Ovary (tissue), 10 donors: ENCODE measurements at places on chromosomes 11 and 22. TPM values are rescaled to one million over a fixed set of nuclear protein-coding genes. Genes with fewer than 3 reads are reported as not detected.

GRCh38 chr22:33873666-33874065 lies 46.6 kb downstream of the LARGE1 start:
- DNase-seq, result no peak

DNA sequence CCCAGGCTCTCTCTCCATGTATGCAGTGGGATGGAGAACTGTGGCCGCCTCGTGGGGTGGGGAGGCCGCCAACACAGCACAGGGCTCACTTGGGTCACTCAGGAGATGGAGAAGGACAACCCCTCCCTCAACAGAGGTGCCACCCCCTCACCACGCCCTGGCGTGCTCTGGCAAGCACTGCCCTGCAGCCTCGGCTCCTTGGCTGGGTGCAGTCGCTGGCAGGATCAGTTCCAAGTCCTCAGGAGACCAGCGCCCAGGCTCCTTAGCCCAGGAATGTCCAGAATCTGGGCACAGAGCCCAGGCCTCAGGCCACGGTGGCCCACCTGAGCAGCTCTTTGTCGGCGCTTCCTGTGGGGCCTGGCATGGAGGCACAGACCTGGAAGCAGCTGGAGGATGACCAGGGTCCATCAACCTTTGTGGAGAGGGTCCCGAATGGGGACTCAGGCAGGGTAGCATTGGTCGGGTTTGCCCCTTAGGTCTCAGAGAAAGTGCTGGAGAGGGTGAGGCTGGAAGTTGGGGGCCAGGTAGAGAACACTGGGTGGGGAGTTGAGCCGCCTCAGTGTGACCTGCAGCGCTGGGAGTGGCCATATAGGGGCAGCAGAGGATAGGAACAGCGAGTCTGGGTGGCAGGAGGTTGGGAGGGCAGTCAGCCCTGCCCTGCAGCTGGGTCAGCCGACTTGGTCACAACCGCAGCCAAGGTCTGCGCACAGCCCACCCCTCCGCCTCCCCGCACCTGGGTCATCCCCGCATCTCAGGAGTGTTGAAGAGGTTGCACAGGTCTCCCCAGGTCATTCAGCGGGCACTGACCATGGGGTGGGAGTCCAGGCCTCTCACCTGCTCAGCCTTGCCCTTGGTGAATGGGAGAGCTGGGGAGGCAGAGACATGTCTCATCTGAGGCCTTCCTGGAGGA lies 8.2 kb downstream of the SUSD2 start:
- peak; percentile 72 for DNase-seq

GRCh38 chr22:29139965-29140782 lies 65.5 kb upstream of the EMID1 start:
- no peak for DNase-seq

DNA sequence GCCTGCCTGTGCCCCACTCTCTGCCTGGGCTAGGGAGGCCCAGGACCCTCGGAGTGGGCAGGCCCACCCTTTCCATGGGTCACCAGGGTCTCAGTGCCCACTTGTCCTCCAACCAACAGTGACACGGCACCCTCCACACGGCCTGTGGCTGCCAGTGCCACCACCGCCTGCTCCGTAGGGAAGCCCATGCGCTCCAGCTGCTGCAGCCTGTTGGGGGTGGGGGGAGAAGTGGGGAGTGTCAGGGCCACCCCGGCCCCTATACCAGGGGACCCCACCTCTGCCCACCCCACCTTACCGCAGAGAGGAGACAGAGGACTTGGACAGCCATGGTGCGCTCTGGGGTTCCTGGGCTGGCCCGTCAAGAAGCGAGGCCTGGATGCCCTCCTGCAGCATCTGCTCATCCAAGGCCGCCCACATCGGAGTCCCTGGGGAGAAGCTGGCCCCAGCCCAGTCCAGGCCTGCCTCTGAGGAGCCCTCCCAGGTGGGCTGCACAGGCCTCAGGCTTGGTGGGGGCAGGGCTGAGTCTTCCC lies 7.7 kb downstream of the RHBDD3 start:
- DNase-seq, result no peak

The CRYBB2 gene
- total RNA-seq, result not detected

The OR52N4 gene
- not detected for total RNA-seq
